ENCODE measurements at places on chromosomes 2 and 18. TPM values are rescaled to one million over a fixed set of nuclear protein-coding genes. Genes with fewer than 3 reads are reported as not detected.

Gene OR6B2
- total RNA-seq, result not detected

Gene IL36B
- total RNA-seq, result not detected

Gene KIF1A
- total RNA-seq, result 0.71 TPM

Gene SCYGR4
- not detected for total RNA-seq

Gene SEPTIN2
- 248 TPM for total RNA-seq

Gene RAB27B
- total RNA-seq, result 13.1 TPM
